ENCODE measurements at places on chromosomes 13 and 19. TPM values are rescaled to one million over a fixed set of nuclear protein-coding genes. Genes with fewer than 3 reads are reported as not detected.

DHRS12 gene
- total RNA-seq: 11.5 TPM

C19orf73 gene
- total RNA-seq: 1.6 TPM

CEACAM4 gene
- total RNA-seq: not detected

PLA2G4C gene
- total RNA-seq: 5.5 TPM

UGGT2 gene
- total RNA-seq: not detected

ZNF784 gene
- 7.2 TPM for total RNA-seq
